ENCODE measurements at places on chromosomes 1 and 21.
A peak's percentile ranks its signal among the peaks of the same experiment; 100 is the strongest.

- no peak for DNase-seq
These were observed 44.6 kb downstream of the ATP1A1 start for GRCh38 chr1:116417678-116418077.

DNA sequence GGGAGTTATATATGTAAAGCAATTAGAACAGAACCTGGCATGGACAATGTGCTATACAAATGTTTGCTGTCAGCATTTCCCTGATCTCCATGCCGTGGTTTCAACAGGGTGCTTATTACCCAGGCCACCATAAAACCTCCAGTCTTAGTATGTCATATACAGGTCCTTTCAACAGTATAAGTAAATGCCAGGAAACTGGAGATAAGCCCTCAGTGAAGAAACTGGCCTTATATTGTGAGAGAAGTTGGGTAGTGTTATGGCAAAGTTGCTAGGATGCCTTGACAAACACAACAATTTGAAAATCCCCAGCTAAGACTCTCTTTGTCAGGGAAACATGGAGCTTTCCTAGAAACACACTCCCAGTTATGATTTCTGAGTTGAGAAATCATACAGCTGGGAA is 850.2 kb upstream of the ADAMTS5 start:
- no peak for DNase-seq

DNA sequence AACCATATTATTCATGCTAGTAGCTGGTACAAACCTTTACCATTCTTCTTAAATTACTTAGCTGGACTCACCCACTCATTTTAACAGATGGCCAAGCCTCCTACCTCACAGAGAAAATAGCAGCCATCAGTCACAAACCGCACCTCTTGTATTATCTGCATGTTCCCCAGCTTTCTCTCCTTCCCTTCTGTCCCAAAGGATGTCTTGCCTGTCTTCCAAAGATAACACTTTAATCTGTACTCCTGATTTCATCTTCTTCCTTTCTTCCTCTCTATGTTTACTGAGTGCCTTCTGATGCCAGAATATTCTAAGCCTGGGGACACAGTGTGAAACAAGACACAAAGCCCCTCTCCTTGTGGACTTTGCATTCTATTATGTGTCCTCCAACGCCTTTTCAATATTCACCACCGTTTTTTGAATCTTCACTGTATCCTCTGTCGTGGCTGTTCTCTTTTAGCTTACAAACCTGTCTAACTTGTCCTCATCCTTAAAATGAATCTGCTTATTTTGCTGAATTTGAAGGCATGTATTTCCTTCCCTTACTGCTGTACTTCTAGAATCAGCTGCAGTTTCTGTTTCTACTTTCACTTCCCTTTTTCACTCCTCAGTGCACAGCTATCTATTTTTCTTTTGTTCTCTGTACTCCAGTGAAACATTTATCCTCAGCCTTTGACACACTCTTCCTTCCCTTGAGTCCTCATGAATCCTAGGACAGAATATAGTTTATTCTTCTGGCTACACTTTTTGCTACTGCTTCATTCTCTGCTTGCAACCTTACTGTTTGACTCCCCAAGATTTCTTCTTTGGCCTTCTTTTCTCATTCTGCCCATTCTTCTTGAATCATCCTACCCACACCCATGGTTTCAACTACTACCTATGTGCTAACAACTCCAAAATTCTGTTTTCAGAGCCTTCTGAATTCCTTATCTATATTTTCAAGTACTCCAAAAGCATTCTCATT is 216.9 kb upstream of the SAMSN1 start:
- DNase-seq = no peak

DNA sequence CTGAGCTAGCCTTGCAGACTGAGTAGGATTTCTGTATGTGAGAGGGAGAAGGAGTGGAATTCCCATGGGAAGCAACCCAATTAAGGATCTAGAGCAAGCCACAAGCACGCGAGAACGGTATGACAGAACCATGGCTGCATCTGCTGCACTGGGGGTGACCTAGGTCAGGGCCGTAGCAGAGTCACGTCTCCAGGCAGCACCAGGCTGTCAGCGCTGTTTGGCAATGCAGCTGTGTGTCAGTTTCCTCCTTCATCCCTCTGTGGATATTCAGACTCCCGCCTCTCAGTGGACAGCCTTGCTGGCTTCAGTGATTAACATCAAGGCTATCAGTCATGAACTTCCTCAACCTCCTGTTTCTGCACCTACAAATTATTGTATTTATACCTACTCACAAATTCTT is 118.1 kb upstream of the PPP2R5A start:
- no peak for DNase-seq

- no peak for DNase-seq
These were observed 38.9 kb upstream of the GREM2 start for GRCh38 chr1:240650877-240651276.

GRCh38 chr1:86061551-86061990 is 95.0 kb downstream of the COL24A1 start:
- DNase-seq = no peak

DNA sequence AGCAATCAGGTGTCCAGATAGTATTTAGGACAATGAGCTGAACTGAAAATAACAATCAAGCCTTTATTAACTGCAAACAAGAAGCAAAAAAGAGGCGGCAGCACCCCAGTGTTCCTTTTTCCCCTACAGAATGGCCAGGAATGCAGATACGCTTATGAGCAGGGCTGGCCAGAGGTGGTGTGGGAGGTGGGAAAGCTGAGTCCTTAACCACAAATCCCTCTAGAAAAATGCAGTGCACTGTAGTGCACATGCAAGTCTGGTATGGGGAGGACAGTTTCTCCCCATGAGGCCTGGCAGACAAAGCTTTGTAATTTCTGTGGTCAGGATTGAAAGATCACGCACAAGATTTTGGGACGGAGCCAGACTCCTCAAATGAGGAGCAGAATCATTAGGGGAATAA is 10.7 kb upstream of the IFNAR1 start:
- no peak for DNase-seq

DNA sequence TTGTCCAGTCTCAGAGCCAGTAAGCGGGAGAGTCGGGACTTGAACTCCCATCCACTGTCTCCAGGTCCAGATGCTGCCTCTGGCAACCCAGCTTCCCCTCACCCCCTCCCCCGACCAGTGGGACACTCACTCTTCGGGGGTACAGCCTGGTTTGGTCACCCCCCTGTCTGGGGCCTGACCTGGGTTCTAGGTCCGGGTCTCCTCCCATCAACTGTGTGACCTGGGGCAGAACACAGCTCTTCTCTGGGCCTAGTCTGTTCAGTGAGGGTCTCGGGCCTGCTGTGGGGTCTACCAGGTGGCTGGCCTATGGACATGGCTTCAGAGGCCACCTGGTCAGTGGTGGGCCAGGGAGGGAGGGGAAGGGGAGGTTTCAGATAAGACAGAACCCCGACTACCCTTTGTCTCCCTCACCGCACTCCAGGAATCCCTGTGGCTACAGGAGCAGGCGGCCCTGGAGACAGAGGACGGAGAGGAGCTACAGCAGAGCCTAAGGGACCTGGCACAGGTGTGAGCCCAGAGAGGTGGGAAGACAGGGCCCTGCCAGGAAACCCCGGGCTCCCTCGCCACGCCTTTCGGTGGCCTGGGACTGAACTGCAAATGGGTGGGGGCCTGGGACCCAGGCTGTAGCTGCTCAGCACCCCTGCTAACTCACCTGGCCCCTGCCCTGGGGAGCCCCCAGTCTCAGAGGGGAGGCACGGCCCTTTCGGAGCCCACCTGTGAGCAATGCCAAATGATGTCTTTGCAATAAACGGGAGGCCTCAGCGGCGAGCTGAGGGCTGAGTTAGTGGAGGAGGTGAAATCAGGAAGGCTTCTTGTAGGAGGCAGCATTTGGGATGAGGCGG is 4.1 kb upstream of the NBPF3 start:
- DNase-seq = no peak

DNA sequence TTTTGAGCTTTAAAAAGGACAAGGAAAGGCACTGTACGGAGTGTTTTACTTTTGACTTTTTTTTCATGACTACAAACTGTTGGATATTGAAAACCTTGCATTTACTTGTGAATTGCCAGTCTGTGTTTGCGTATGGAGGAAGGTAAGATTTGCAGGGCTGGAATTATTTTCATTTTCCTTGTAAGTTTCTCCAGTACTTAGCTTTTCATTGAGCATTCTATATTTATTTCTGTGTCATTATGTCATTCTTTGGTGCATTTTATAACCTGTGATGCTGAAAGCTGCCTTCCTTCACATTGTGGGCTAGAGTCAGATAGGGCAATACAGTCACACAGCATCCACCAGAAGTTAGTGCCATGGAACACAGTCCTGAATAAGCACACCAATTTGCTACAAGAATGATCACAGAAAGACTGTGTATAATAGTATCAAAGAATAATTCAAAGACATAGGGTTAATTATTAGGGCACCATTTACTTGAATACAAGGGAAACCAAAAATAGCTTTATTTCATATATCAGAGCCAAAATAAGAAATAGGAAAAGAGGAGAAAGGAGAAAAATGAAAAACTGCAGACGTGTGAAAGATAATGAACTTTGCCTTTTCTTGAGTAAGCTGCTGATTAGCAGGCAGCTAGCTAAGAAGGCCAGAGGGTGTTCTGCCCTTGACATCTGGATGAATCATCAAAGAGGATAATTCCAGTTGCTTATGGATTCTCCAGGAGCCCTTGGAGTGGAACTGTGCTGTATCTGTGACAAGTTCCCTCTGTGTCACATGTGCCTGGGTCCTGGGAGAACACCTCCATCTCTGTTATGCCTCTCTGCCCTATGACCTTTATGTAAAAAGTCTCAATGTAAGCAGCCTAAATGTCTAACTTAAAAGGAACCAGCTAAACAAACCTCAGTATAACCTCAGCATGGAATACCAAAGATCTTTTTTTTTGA is 8.0 kb upstream of the FAM20B start:
- DNase-seq = peak; percentile 39

DNA sequence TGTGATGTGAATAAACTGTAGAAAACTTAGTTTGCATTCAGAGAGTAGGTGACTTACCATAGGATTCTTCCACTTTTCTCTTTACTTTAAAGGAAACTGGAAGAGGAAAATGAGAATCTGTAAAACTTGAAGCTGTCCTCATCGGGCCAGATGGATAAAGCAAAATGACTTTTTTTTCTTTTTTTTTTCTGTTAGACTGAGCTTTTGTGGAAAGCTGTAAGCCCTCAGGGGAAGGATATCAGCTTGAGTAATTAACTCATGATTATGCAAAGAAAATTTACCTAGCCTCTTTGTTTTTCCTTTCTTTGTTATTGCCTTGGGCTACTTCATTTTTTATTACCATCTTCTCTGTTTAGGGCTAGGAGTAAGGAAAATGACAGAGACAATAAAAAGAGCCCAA is 53.4 kb downstream of the DPH5 start:
- DNase-seq = no peak

Data from NCI-H460 (cell line).